Hematopoietic multipotent progenitor cell treated with erythropoietin and hydrocortisone succinate and interleukin-3 and kit ligand, for 8 days (in vitro differentiated cells): ENCODE measurements at places on chromosomes 5 and 9.

DNA sequence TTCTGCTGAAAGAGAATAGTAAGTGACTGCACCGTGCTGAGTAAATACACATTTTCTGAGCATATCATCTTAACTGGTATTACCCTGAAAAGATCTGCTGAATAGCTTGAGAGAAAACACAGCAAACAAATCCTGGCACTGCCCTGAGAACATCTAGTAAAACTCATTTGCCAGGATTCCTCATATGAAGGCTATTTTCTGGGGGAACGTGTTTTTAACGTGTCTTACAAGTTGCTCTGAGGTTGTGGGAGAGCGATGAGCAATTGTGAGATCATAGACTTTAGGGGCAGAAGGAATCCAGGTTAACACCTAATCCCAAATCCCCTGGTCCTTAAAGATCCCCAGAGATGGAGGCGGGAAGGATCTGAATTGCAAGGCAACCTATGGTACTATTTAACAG, 331.9 kb upstream of the RFX3 start:
- DNase-seq = no peak

DNA sequence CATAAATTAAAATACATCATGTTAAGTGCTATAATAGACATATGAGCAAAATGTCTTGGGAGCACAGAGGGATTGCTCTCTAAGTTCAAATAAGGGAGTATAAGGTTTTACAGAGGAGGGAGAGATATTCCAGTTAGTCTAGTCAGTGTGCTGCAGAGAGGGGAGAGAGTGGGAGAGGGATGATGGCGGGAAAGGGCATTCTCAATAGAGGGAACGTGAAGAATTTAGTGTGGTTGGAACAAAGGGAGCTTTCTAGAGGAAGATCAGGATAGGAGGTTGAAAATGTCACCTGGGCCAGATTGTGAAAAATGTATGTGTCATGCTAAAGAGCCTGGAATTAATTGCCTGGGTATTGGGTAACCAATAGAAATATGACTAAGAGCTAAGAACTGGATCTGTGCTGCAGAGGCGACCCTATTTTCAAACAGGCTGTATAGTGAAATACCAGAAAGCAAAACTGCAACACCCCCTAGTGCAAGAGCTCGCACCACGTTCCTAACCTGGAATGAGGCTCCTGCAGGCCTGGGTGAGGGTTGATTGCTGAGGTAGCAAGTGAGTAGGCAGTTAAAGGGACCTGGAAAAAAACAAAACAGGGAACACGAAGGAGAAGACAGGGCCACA, 791.8 kb upstream of the C9orf72 start:
- DNase-seq = no peak

DNA sequence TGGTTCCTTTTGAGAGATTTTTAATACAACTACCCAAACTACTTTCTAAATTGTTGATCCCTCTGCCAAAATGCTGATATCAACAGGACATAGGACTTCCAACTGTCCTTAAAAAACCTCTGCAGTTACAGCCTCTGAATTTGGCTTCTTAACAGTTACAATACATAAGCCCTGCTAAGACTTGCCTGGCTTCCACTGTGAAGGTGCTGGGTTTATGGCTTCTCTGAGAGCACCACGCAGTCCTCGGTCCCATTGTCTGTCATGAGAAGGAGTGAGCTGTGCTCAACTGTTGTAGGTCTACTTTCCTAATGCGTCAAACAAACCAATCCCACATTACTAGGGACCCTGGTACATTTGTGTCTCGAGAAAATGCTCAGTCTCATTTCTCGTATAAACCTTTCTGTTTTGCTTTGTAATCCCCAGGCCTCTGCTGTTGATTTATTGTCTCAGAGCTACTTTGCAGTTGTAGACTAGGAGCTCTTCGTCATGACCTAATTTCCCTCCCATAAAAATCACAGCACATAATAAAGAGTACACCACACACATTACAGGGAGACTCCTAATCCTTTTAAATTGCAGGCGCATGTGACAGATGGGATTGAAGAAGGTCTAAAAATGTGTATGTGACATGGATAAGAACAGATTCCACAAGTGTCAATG, 274.9 kb downstream of the NR3C1 start:
- no peak for DNase-seq

DNA sequence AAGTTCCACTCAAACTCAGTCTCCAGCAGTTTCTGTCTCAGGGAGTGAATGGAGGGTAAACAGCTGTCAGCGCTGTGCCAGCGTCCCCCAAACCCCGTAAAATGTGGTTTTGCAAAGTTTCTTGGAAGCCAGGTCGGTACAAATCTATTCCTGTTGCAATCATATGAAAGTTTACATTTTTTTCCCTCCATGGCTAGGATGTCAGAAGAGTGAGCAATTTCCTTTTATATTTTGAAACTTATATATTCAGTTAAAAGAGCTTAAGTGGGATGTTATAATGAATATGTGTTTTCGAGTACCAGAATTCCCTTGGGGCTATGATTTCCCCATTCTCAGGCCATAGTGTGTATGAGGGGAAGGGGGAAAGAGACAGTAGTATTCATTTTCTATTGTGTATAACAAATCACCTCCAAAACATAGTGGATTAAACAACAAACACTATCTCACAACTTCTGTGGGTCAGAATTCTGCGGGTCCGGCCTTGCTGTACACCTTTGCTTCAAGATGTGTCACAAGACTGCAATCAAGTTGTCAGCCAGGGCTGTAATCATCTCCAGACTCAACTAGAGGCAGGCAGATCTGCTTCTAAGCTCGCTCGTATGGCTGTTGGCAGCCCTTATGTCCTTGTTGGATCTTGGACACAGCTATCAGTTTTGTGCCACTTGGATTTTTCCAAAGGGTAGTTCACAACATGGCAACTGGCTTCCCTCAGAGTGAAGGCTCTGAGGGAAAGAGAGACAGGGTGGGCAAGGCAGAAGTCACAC, 107.4 kb downstream of the SNX18 start:
- DNase-seq = no peak

- no peak for DNase-seq
Measured at GRCh38 chr5:1642221-1642620, 118.5 kb upstream of the LPCAT1 start.
